Cortex of kidney (tissue), 1 donor: ENCODE measurements at places on chromosomes 7 and 10.

DNA sequence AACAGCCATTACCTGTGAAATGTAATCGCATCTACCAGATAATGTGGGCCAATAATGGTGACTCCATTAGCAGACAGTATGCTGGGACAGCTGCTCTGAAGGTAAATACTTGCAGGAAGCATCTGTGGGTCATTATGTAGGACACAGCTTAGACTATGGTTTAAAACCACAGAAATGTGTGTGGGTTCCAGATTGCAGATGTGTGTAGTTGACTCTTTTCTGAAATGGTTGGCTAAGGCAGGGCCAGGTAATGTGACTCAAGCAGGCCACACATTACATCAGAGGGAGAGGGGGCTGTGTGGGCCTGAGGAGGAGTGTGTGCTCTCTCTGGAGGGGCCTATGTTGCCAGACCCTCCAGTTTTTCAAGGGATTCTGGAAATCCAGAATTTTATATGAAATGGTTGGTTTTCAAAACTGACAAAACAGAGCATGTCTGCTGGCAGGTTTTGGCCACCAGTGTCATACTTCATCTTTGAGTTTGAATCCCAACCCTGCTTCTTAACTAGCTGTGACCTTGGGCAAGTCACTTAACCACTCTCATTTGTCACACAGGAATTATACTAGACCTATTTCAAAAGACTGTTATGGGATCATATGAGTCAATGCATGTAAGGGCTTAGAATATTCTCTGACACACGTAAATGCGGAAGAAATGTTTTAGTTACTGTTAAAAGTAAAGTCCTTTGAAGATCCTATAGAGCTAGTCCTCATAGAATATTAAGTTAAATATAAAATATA is 64.5 kb downstream of the MCMBP start:
- no peak for DNase-seq

- no peak for DNase-seq
Measured at GRCh38 chr7:23419160-23419559, 51.1 kb downstream of the IGF2BP3 start.

DNA sequence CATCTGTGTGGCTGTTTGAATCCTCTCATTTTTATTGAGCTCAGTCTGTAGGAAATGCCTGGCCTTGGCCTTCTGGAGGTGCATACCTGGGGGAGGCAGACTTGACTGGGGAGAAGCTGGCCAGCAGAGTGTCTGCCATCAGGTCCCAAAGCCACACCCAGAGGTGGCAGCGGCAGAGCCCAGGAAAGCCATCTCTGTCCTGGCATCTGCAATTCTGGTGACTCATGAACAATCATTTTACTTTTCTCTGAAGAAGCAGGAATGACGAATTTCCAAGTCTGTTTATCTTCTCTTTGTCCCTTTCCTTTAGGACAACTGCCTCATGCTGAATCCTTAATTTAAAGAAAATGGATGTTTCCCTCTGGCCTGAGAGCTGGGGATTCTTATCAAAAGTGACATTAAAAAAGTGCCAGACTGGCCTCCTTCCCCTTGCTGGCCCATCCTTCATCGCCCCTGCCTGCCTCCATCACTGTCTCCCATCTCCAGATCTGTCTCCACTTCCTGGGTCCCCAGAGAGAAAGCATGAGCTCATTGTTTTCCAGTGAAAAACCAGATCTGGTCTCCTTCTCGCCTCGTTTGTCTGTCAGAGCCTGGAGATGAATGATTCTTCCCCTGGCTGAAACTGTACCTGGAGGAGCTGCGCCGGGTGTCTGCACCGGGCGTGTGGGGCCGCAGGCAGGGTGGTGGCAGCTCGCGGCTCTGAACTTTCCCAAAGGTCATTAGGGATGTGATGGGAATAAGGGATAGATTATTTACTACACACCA is 124.5 kb downstream of the TMEM178B start:
- no peak for DNase-seq

GRCh38 chr10:120987359-120987758 is 136.2 kb downstream of the WDR11 start:
- DNase-seq, result no peak

DNA sequence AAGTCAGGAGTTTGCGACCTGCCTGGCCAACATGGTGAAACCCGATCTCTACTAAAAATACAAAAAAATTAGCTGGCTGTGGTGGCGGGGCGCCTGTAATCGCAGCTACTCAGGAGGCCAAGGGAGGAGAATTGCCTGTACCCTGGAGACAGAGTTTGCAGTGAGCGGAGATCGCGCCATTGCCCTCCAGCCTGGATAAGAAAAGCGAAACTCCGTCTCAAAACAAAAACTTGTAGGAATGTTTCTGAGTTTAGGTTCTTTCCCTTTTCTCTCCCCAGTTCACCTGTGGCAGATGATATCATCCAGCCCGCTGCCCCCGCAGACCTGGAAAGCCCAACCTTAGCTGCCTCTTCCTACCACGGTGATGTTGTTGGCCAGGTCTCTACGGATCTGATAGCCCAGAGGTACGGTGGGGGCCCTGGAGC is 138.8 kb upstream of the BTBD16 start:
- DNase-seq, result no peak
